Right renal pelvis (tissue), 4 donors: ENCODE measurements at places on chromosomes 2 and 18. TPM values are rescaled to one million over a fixed set of nuclear protein-coding genes. Genes with fewer than 3 reads are reported as not detected.

DNA sequence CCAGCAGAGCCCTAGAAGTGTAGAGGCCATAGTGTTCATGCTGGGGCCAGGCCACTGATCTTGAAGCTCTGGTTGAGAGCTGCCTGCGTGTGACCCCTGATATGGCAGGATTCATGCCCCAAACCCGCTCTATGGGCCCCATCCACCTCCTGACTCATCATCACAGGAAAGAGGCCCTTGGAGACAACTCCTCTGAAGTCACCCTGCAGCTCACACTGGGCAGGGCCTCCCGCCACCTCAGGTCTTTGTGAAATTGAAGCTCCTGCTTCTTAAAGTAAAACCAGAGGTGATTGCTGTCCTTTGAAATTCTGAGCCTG, 12.0 kb upstream of the TUBB6 start:
- no peak for DNase-seq

DNA sequence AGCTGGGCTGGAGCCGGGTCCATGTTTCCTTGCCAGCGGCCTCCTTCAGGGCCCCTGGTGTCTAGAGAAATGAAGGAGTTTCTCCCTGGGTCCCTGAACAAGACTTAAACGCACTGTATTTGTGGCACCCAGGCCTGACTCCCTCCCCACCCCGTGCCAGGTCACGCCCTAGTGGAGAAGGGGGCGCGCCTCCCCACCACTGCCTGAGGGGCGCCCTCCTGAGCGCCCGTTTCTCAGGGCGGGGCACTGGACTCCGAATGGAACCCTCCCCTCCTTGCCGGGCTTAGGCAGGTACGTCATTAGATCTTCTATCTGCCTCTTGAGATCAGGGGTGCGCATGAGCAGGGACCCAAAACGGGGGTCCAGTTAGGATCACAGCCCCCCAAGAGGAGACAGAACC, 16.3 kb downstream of the ODC1 start:
- no peak for DNase-seq

SLC30A3 gene
- 5.1 TPM for polyA plus RNA-seq

DNA sequence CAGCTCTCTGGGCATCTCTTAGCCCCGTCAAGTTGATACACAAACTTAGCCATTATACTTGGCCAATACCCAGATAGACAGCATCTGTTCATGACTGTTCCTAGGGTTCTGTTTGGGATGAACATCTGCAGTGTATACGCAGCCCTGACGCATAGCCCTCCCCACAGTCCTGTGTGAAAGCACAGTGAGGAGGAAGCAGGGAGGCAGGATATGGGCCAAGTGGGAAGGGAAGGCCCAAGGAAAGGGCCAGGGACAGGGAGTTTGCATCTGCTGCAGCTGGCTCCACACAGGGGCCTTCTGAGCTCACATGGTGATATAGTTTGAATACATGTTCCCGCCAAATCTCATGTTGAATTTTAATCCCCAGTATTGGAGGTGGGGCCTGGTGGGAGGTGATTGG, 80.2 kb downstream of the CMPK2 start:
- DNase-seq = no peak

GPBAR1 gene
- polyA plus RNA-seq = 2.3 TPM

DNA sequence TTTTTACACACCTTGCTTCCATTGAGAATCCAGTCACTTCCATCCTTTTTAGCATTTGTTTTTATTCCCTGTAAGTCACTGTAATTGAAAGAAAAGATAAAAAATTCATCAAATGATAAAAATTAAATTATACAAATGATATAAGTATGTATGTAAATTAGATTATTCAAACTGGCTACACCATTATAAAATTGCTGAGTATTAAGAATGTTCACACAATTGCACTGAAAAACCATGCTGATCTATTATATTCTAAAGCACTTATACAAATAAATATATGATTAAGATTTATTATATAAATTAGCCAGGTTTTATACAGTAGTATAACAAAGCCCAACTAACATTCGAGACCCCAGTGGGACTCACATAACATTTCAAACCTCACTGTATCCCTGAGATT, 15.1 kb downstream of the ACADL start:
- DNase-seq = no peak

TEX44 gene
- not detected for polyA plus RNA-seq

COL4A4 gene
- polyA plus RNA-seq = 45.7 TPM

DNA sequence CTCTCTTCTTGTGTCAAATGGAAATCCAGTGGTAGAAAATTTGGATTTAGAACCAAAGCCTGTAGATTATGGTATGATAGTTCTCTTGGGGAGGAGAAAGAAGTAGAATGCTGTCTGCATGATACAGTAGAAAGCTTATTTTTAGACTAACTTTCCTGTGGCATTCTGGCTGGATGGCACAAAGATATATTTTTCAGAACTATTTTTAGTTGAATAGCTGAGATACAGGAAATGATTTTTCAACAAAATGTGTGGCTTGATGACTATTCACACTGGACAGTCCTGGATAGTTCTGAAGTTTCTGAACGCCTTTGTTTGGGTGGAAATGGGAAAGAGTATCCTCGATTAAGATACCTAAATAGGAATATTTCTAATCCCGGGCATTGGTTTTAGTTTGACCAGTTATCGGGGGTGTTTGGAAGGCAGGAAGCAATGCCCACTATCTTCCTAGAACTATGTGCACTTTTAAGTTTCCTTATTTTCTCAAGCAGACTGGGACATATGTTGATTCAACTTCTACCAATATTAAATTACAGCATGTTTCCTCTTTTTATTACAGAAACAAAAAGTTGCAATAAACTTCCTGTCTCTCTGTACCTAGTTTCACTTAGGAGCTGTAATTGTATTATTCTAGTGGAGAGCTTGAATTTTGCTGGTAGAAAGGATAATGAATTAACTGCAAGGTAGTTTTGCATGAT, 32.1 kb downstream of the GDF7 start:
- no peak for DNase-seq

C2orf66 gene
- 0.44 TPM for polyA plus RNA-seq

DNA sequence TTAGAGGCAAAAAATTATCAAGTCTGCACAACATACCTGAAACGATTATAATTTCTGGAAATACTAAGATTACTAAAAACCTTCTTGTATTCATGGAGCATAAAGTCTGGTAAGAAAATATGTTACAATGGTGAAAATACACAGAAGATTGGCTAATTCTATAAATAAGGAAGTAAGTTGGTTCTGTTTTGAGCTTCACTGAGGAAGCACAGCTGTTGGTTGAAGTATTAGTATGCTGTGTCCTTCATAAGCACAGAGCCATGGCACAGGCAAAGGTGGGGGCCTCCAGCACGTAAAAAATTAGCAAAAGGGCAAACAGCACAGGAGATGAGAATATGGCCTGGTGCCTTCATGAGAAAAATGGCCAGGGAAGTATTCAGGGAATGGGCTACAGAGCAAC, 40.4 kb upstream of the ANKRD62 start:
- DNase-seq = no peak
